Activated B cell treated with CpG ODN at 0.5 μM for 24 hours (primary cell): ENCODE measurements at places on chromosomes 1 and 21. TPM values are rescaled to one million over a fixed set of nuclear protein-coding genes. Genes with fewer than 3 reads are reported as not detected.

DNA sequence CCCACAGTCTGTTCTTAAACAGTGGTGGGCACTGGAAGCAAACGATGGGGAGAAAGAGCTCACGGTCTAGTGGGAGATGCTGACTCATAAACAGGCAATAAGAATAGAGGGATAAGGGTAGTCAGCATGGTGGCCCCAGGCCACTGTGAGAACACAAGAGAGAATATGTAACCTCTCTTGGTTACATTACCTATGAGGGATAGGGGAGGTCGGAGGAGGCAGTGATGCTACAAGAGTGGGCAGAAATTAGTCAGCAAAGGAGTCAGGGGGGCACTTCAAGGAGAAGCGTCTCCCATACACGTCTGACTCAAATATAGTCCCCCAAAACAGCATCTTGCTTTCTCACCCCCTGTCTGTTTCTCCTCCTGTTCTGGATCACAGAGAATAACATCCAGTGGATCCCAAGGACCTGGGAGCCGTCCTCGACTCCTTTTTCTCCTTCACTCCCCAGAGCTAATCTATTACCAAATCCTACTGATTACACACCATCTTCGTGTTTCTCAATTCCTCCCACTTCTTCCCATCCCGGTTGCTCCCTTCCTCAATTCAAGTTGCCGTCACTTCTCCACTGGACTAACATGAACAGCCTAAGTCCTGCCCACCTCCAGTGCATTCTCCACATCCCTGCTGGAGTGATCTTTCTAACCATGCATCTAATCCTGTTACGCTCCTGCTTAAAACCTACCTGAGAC is 2.1 kb downstream of the SLAMF8 start:
- no peak for DNase-seq

GRCh38 chr1:167938080-167938636 is 1.3 kb upstream of the MPC2 start:
- DNase-seq, result no peak

Gene TEX38
- not detected in 2 replicates for total RNA-seq

Gene CFHR3
- not detected in 2 replicates for total RNA-seq

DNA sequence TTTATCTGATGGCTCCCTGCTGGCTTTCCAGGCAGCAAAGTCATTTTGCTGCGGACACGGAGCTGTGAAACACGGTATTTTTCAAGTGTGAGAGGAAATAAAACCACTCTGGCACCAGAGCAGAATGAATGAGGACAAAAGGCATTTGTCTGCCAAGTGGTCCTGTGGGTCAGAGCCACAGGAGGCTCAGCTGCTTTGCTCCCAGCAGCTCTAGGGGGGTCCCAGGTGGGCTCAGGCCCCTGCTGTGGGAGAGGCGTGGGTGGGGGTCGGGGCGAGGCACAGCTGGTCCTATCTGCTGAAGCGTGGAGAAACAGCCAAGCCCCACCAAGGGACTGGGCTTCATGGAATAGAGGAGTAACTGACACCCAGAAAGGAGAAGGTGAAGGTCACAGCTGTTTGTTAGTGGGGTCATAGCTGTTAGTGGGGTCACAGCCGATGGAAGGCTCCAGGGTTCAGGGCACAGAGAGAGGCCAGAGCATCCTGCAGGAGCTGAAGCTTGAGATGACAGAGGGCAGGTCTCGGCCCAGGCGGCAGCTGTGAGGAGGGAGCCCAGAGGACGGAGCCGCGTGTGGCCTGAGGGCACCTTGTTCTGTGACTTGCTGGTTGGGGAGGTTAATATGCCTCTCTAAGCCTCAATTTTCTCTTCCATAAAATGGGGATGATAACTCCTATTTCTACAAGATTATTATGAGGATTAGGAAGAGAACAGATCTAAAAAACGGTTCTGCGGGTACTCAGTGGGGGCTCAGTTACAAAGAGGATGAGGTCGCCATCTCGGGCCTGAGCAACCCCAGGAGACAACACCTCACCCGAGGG is 7.1 kb downstream of the KIF17 start:
- no peak for DNase-seq

GRCh38 chr1:203428981-203429599 is 46.5 kb upstream of the PRELP start:
- no peak for DNase-seq

DNA sequence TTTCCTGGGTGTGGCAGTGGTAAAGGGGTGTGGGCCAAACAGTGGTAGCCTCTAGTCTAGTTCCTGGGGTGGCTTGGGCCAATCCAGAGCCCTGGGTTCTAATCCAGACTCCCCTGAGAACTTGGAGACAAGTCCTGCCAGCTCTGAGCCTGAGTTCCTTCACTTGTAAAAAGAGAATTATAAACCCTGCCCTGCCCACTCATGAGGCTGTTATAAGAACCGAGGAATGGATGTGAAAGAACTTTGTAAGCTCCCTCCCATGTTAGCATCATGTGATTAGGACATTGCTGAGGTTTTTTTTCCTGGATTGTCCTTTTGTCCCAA is 131.0 kb downstream of the RRAGC start:
- DNase-seq, result no peak

DNA sequence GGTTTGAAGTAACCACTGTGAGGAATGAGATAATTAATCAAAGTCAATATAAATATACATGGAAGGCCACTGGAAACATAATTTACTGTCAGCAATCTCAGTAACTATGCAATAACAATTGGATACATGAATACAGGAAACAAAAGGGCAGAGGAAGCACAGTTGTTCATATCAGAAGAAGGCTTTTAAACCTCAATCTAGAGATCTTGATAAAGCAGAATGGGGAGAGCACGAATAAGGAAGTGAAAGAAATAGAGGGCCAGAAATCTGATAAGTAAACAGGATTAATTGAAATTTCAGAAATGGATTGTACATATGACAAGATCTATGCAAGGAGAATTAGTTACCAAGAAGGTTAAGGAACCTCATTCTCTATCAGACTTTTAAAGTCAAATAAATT is 93.0 kb downstream of the EVI5 start:
- no peak for DNase-seq

Gene CGN
- 0.22 and 0.37 TPM in 2 replicates for total RNA-seq

DNA sequence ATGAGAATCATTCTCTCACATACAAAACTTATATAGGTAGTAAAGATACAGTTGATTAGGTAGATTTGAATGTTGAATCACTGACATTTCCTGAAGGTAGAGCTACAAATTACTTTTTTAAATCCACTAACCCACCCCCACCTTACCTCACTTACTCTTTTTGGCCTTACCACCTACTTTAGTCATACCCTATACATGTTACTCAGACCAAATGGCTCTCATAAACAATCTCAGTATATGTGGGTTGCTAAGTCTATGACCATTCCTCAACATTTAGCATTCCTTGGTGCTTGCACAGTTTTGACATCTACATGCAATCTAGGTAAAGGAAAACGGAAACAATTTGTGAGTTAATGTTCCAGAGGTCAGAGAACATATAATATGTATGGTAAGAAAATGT is 26.3 kb downstream of the SYDE2 start:
- DNase-seq, result no peak

DNA sequence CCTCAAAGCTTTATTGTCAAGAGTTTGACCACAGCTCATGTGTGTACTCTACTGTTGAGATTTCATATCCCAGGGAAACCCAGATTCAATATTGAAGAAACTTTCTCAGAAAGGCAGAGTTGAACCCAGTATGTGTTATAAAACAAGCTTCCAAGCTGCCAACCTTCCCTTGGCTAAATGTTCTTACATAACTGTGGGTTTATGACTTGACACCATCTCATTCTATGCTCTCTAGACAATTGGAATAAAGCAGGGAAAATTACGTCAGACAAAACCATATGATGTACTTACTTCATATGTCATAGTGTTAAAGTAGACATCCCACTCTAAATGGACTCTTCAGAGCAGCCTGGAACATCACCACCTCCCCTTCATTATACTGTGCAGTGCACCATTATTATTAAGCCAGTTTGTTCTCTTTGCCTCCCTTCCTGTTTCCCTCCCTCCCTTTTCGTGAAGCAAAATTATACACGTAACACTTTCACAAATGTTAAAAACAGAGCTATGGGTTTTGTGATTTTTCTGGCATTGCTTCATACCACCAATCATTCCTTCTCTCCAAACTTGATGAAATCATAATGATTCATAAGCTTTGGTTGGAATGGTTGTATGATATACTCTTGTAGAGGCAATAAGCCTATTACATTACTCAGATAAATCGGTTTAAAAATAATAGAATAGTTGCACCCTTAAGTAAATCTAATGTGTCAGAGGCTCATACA is 507.2 kb downstream of the LTN1 start:
- no peak for DNase-seq

Gene WLS
- total RNA-seq, result 0.51 TPM in 1 of 2 replicates, not detected in the other

DNA sequence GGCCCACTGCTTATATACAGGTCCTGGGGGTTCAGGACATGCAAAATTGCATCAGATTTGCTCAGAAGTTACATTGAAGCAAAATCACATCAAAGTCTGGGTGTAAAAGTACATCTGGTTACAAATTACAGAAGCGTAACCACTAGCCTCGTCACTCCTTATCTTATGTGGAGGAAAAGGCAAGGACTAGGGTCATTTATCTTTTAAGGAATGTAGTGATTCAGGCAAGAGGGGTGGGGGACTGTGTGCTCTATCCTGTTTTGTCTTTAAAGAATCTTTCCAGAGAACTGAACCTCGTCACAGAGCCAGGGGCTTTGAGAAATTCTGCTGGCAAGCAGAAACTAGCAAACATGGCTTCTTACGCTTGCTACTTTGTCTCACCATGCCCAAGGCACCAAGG is 61.1 kb upstream of the RAB4A start:
- DNase-seq, result no peak

DNA sequence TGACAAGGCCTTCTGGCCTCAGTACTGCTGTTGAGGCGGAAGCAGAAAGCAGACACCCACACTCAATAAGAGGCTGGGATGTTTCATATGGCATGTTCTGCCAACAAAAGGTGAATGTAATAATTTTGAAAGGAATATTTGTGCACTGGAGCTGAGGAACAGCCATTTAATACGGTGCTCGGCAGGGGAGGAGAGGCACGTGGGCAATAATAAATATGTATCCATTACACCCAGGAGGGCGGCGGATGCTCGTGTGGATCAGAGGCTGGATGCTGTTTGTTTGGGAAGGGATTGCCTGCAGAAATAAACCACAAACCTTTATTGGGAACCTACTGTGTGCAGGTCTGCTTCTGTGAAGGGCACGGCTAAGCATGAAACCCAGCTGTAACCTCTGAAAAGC is 92.0 kb downstream of the VWA5B1 start:
- no peak for DNase-seq

- no peak for DNase-seq
Observed at GRCh38 chr1:77413541-77414335, 131.9 kb downstream of the AK5 start.

Gene OR2T29
- 2.0 and 2.1 TPM in 2 replicates for total RNA-seq

Gene SLC1A7
- not detected in 2 replicates for total RNA-seq

Gene VHLL
- total RNA-seq, result not detected in 2 replicates

- DNase-seq, result no peak
Observed at GRCh38 chr1:50620680-50621329, 197.6 kb upstream of the DMRTA2 start.

GRCh38 chr1:204439621-204440375 is 28.2 kb upstream of the PPP1R15B start:
- no peak for DNase-seq
